ENCODE measurements at places on chromosomes 5 and 9. TPM values are rescaled to one million over a fixed set of nuclear protein-coding genes. Genes with fewer than 3 reads are reported as not detected.

TAF7 gene
- 56.1 TPM for total RNA-seq

GRCh38 chr5:29240379-29240778 lies 1953.1 kb upstream of the CDH6 start:
- H3K36me3 ChIP-seq: no peaks in the 10 kb centered on the region
- H3K4me1 ChIP-seq: no peaks in the 10 kb centered on the region
- no peak overlapping the region for H3K27ac ChIP-seq
- no peak overlapping the region for H3K4me3 ChIP-seq
- H3K27me3 ChIP-seq: no peaks in the 10 kb centered on the region
- DNase-seq: no peak

DNA sequence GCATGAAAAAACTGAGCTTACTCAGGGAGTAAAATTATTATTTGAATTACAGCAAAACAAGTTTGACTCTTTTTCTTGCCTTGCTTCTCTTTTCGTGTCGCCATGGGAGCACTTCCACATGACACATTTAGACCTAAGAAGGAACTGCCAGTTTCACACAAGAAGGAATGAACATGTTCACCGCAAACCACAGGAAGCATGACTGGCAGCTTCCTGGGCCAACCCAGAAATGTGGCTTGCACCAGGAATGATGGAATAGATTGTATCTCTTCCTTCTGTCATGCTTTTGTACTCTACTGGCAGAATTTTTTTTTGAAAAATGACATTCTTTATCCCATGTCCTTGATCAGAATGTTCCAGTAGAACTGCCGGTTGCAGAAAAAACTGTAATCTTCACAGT lies 32.9 kb upstream of the MAN2A1 start:
- H3K27me3 ChIP-seq: no peaks in the 10 kb centered on the region
- peak overlapping the region; percentile 71 for H3K27ac ChIP-seq
- peaks cover 32% of the 10 kb centered on the region for H3K4me1 ChIP-seq
- peak; percentile 51 for DNase-seq

- no peaks in the 10 kb centered on the region for H3K36me3 ChIP-seq
- no peak for DNase-seq
- H3K27ac ChIP-seq: no peak overlapping the region
- peaks cover 3% of the 10 kb centered on the region for H3K4me1 ChIP-seq
- H3K4me3 ChIP-seq: no peak overlapping the region
These were observed 151.1 kb upstream of the ERCC6L2 start for GRCh38 chr9:95724253-95724991.

TRPM6 gene
- total RNA-seq: 0.41 TPM

DNA sequence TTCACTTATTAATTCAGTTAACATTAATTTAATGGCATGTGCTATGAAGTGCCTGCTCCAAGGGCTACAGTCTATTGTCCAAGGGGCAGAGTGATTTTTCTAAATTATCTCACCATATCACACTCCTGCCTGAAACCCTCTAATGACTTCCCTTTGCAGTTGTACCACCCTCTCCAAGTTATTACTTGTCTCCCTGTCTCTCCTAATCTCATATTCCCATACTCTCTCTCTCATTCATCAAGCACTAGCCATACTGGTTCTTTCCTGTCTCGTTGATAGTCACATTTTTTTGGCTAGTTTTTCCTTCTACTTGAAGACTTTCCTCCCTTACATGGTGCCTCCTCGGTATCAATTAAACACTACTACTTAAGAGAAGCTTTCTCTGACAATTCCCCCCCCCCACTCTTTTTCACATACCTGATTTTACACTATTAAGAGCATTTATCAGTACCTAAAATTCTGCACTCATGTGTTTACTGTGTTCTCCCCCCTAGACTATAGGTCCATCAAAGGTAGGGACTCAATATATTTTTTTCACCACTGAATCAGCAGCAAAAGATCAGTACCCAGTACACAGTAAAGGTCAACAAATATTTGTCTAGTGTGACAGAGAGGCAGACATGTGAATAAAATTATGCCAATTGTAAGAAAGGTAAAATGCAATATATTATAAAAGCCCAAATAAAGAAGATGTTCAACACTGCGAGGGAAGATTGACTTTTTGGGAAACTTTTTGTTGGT lies 19.0 kb downstream of the RICTOR start:
- H3K36me3 ChIP-seq: no peaks in the 10 kb centered on the region
- no peak for DNase-seq
- no peak overlapping the region for H3K4me3 ChIP-seq
- no peaks in the 10 kb centered on the region for H3K27me3 ChIP-seq

DNA sequence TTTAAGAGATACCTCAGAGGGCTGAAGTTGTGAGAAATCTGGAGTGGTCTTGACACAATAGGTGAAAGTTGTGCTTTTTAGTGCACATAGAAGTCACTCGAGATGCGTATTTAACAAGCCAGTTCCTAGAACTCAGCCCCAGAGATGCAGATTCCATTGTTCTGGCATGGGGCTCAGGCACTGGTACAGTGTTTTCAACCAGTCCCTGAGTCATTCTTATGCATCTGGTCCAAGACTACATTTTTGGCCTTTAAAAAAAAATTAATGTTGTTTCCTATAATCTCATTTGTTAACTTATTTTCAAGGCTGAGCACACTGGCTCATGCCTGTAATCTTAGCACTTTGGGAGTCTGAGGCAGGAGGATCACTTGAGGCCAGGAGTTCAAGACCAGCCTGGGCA lies 29.6 kb downstream of the PTTG1 start:
- H3K4me1 ChIP-seq: no peaks in the 10 kb centered on the region
- no peak for DNase-seq
- H3K4me3 ChIP-seq: no peak overlapping the region
- H3K27me3 ChIP-seq: no peaks in the 10 kb centered on the region
- H3K27ac ChIP-seq: no peak overlapping the region

GRCh38 chr5:36658038-36658756 lies 51.8 kb downstream of the SLC1A3 start:
- peaks cover 5% of the 10 kb centered on the region for H3K4me1 ChIP-seq
- H3K27ac ChIP-seq: peak overlapping the region; percentile 14
- no peak overlapping the region for H3K4me3 ChIP-seq
- H3K27me3 ChIP-seq: no peaks in the 10 kb centered on the region
- DNase-seq: no peak

GRCh38 chr5:34045996-34046395 lies 3.0 kb upstream of the C1QTNF3 start:
- no peaks in the 10 kb centered on the region for H3K36me3 ChIP-seq
- DNase-seq: no peak
- H3K27ac ChIP-seq: no peak overlapping the region
- H3K27me3 ChIP-seq: no peaks in the 10 kb centered on the region

DNA sequence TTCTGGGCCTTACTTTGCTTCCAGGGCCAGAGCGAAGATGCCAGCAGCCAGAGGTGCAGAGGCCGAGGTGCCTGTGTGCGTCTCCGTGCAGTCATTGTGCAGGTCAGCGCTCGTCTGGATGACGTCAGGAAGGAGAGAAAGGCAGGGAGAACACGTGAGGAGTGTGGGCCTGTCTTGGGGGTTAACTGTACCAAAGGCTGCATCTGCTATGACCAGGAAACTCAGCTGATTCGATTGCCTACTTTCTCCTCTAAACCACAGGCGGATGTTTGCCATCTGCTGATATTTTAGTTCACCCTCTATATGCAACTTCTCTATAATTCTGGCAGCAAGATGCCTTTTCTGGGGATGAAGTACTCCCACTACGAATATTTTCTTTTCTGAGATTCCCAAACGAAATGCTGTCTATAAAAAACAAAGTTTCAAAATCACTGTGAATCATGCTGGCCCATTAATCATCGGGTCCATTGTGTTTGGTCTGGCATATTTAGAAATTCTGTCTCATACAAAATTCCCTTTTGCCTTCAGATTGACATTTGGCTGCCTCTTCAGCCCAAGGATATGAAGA lies 24.8 kb downstream of the PCSK1 start:
- H3K36me3 ChIP-seq: no peaks in the 10 kb centered on the region
- no peaks in the 10 kb centered on the region for H3K27me3 ChIP-seq
- no peak for DNase-seq
- H3K4me3 ChIP-seq: peak overlapping the region; percentile 13
- peak overlapping the region; percentile 72 for H3K27ac ChIP-seq

DNA sequence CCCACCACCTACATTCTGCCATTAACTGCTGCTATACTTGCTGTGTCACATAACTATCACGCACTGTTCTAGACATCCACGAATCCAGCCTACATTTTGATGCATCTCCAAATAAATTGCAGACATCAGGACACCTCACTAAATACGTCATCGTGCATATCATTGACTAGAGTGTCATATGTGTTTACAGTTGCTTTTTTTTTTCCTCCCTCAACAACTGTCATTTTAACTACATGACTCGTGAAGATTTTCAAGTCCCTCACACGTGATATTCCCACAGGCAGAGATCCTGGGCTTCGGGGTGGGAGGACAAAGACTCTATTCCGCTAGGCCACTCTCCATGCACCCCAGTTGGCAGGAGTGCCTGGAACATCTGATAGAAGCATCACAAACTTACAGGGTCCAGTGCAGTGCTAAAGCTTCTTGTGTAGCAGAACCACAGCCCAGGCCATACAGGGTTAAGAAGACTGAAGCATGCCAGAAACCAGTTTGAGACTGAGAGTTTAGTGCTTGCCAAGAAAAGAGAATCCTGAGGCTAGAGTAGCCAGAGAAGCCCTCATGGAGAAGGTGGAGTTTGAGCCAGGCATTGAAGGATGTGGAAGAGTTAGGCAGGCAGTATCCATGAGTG lies 1.1 kb downstream of the PCYOX1L start:
- H3K27me3 ChIP-seq: no peaks in the 10 kb centered on the region
- DNase-seq: no peak
- H3K4me1 ChIP-seq: peaks cover 14% of the 10 kb centered on the region
- no peak overlapping the region for H3K4me3 ChIP-seq
- H3K27ac ChIP-seq: no peak overlapping the region
- H3K36me3 ChIP-seq: no peaks in the 10 kb centered on the region

DNA sequence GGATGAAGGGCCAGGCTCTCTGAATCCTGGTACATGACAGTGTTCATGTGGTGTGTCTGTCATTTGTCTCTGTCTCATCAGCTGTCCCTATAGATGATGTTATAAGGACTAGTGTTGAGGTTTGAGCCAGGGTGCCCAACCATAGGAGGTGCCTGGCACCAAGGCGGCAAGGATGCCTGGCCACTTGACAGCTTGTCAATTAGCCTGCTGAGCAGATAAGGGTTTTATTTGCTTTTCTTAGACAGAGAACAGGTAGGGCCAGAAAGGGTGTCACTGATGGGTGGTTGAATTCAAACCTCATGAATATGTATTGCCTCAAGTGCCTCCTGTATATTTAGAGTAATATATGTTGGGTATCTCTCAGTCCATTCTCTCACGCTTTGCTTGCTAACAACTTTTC lies 30.1 kb upstream of the AUH start:
- DNase-seq: no peak
- H3K36me3 ChIP-seq: no peaks in the 10 kb centered on the region
- no peaks in the 10 kb centered on the region for H3K27me3 ChIP-seq

DNA sequence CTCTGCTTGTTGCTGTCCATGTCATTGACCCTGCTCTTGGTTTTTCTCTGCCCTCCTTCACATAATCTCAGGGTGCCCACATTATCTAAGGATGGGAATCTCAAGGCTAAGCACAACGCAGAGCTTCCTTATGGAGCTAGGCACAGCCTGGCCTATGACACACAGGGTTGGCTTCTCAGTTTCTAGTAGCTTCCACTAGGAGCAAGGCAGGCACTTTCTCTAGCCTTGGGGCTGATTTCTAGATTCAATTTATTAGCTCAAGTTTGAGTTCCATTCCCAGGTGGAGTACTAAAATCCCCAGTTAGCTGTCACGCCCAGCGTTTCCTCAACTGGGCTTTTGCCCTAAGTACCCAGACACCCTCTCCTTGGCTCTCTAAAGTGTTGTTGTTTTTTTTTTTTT lies 12.4 kb downstream of the IL4 start:
- H3K27ac ChIP-seq: no peak overlapping the region
- no peak overlapping the region for H3K4me3 ChIP-seq
- no peaks in the 10 kb centered on the region for H3K27me3 ChIP-seq
- no peaks in the 10 kb centered on the region for H3K36me3 ChIP-seq
- DNase-seq: no peak
- no peaks in the 10 kb centered on the region for H3K4me1 ChIP-seq

HCN1 gene
- 0.21 TPM for total RNA-seq

DNA sequence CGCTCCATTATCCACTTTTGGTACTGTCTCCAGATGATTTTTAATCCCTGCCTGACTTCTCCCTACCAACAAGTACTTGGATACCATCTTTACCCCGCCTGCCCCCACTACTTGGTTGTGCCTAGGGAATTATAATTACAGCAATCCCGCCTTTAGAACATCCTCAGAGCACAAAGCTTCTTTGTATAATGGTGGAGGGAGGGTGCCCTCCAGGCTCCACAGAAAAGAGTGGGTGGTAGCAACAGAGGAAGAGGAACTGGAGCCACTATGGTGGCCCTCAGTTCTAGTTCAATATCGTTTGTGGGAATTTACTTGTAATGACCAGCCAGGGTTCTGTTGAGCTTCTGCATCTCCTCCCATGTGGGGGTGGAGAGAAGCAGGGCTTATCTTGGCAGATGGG lies 79.0 kb upstream of the RNF38 start:
- no peaks in the 10 kb centered on the region for H3K4me1 ChIP-seq
- H3K27me3 ChIP-seq: no peaks in the 10 kb centered on the region
- no peaks in the 10 kb centered on the region for H3K36me3 ChIP-seq
- H3K4me3 ChIP-seq: no peak overlapping the region
- DNase-seq: no peak
- no peak overlapping the region for H3K27ac ChIP-seq

DNA sequence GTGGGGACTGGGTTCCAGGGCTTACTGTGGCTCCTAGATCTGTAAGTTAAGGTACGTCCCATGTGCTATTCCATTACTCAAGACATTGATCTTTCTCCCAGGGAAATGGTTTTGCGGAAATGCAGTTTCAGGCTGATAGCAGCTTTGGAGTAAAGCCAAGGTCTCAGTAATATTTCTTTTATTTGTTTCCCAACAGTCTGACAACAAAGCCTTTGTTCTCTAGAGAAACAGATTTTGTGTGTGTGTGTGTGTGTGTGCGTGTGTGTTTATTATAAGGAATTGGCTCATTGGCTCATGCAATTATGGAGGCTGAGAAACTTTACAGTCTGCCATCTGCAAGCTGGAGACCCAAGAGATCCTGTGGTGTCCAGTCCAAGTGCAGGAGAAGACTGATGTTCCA lies 12.1 kb upstream of the POC5 start:
- no peak overlapping the region for H3K27ac ChIP-seq
- no peak for DNase-seq
- no peak overlapping the region for H3K4me3 ChIP-seq

DNA sequence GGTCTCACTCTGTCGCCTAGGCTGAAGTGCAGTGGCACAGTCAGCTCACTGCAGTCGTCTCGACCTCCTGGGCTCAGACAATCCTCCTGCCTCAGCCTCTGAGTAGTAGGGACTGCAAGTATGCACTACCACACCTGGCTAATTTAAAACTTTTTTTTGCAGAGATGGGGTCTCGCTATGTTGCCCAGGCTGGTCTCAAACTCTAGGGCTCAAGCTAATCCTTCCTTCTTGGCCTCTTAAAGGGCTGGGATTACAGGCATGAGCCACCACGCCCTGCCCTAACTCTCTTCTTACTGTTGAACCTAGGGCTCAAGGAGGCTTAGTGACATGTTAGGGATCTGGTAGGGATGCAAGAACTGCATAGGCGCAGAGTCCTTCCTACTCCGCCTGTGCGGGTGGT lies 65.3 kb downstream of the SNX30 start:
- H3K4me1 ChIP-seq: peaks cover 6% of the 10 kb centered on the region
- H3K36me3 ChIP-seq: no peaks in the 10 kb centered on the region
- no peak for DNase-seq
- no peak overlapping the region for H3K4me3 ChIP-seq
- no peak overlapping the region for H3K27ac ChIP-seq

- no peaks in the 10 kb centered on the region for H3K27me3 ChIP-seq
- H3K4me1 ChIP-seq: peaks cover 12% of the 10 kb centered on the region
- H3K4me3 ChIP-seq: peak overlapping the region; percentile 71
- no peaks in the 10 kb centered on the region for H3K36me3 ChIP-seq
- peak overlapping the region; percentile 52 for H3K27ac ChIP-seq
- no peak for DNase-seq
These were observed 16.8 kb upstream of the NSD1 start for GRCh38 chr5:177116631-177117373.

All from thoracic aorta (tissue), 2 donors.